SW480 (cell line): ENCODE measurements at places on chromosomes 1 and 21.

DNA sequence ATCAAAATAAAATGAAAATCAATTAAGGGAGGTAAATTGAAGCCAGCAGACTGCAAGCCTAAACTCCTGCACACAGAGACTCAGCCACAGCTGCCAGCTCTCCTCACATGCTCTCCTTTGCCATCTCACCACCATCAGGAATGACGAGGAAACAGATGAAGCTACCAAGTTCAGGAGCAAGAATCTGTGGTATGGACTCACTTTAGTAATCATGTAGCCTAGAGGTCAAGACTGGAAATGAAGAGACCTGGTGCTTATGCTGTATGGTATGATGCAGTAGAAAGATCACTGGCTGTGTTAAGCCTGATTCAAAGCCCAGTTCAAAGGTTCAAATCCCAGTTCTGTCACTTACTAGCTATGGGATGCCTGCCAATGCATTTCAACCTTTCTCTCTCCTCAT is 78.9 kb upstream of the CAMK1G start:
- no peak for DNase-seq

DNA sequence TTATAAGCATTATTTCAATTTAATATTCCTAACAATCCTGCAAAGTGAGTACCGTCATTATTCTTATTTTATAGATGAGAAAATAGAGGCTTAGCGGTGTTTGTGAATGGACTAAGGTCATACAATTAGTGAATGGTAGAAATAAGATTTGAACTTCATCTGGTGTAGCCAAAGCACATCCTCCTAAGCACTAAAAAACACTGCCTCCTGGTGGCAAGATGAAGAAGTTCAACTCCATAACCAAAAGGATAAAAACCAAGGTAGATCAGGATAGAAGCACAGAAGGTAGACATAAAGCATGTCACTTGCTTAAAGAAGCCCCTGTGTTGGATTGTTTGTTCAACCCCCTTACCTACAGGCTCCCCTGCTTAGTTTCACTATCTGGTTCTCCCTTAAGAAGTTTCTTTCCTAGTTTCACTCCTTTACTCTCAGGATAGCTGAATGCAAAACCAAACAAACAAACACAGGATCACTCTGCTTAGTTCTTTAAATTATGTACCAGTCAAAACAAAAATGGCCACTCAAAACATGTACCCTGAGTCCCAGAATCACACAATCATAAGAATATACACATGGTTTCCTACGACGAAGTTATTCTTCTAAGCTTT is 12.7 kb upstream of the AIM2 start:
- DNase-seq, result no peak

DNA sequence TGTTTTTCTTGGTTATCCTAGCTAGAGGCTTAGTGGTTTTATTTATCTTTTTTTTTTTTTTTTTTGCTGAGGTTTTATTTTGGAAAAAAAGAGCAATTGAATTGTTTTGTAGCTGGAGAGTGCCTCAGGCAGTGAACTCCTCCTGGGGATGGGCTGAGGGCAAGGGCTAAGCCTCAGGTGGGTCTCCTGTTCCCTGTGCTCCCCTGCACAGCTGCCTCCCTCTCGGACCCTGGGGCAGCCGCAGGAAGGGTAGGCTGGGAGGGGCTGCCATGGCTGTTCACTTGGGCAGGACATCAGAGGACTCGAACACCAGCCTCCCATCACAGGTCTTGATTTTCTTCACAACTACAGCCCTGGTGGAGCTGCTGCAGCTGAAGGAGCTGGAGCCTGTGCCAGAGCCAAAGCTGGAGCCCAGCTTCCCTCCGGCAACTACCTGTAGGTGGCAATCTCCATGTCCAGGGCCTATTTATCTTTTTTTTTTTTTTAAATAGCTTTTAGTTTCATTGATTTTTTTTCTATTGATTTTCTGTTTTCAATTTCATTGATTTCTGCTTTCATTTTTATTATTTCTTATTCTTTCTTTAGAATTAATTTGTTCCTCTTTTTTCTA is 28.9 kb downstream of the LEPR start:
- peak; percentile 8 for DNase-seq

- no peak for DNase-seq
Observed at GRCh38 chr1:228000836-228001563, 5.8 kb upstream of the WNT3A start.

DNA sequence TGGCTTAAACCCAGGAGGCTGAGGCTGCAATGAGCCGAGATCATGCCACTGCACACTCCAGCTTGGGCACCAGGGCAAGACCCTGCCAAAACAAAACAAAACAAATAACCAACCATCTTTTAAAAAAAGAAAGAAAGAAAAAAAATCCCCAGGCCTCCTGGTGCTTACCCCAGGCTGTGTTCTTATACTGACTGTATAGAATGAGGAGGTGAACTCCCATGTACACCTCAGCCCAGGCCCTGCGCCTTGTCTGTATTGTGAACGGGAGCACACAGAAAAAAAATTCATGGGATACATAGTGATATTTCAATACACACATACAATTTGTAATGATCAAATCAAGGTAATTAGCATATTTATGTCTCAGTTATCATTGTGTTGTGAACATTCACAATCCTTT is 14.1 kb downstream of the RPL5 start:
- no peak for DNase-seq

- no peak for DNase-seq
Observed at GRCh38 chr1:62093261-62093660, 101.4 kb upstream of the L1TD1 start.

GRCh38 chr1:93675271-93675670 is 6.4 kb downstream of the BCAR3 start:
- no peak for DNase-seq

GRCh38 chr1:89757532-89757931 is 63.3 kb upstream of the LRRC8D start:
- no peak for DNase-seq

- no peak for DNase-seq
Observed at GRCh38 chr1:226903819-226904716, 33.7 kb downstream of the PSEN2 start.

- DNase-seq, result no peak
Observed at GRCh38 chr1:106705971-106706370, 350.5 kb upstream of the PRMT6 start.

GRCh38 chr21:8998946-8999681 is 1522.3 kb upstream of the TPTE start:
- peak; percentile 91 for DNase-seq

DNA sequence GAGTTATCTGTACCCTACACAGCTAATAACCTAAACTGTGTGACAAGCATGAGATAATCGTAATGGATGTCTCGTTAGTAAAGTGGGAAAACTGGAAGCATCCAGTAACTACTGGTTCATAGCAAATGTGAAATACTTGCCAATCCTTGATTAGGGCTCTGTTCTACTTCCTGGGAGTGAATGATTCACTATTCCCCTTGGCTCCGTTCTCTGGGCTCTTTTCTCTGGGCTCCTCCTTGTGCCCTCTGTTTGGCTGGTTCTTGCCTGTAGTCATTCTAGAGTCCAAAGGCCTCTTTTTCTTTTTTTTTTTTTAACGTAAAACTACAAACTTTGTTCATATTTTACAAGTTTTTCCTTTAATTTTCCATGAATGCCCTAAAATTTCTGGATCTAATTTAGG is 465.8 kb upstream of the PLXNA2 start:
- no peak for DNase-seq

GRCh38 chr1:174204697-174205308 is 45.5 kb downstream of the RABGAP1L start:
- DNase-seq, result peak; percentile 72

- peak; percentile 16 for DNase-seq
Observed at GRCh38 chr1:164058198-164058597, 500.8 kb upstream of the PBX1 start.

- DNase-seq, result peak; percentile 20
Observed at GRCh38 chr1:26408604-26409003, 2.0 kb upstream of the LIN28A start.

DNA sequence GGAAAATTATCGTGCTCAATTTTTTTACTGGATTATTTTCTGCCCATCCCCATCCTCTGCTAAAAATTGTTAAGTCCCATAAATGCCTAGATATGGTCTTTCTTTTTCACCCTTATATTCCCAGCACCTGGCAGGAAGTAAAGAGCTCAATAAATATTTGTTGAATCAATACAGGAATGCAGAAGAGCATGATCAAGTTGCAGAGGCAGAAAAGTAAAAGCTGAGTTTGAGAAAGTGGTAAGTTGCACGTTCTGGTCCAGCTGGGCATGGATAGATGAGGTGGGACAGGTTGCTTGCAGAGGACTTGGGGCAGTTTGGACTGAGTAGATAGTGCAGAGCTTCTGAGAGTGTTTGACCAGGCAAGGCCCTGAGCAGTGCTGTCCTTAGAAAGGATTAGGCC is 40.1 kb downstream of the ZNF281 start:
- DNase-seq, result no peak

- DNase-seq, result peak; percentile 31
Observed at GRCh38 chr1:31798433-31799195, 17.2 kb downstream of the SPOCD1 start.

DNA sequence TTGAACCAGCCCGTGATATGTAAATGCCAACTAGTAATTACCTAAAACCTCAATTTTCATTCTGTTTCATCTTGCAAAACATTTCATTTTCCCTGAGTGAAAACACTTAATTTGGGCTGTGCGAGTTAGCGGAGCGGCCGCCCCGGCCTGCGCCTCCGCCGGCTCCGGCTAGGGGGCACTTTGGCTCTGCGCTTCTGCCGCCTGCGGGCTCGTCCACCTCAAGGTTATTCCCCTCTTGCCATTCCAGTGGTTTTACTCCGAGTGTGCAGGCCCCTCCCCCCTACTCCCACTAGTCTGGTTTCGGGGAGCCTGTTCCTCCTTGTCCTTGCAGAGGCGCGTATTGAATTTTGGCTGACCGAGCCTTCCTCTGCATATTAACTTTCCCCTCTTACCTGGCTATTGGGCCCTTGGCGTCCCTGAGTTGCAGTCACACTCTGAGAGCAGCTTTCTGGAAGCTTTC is 55.6 kb downstream of the PEX14 start:
- no peak for DNase-seq

- DNase-seq, result no peak
Observed at GRCh38 chr1:54701996-54702395, 13.7 kb upstream of the TTC4 start.

GRCh38 chr1:223662943-223663342 is 2.6 kb downstream of the CAPN8 start:
- no peak for DNase-seq

GRCh38 chr21:22585558-22585957 is 1587.3 kb downstream of the NCAM2 start:
- no peak for DNase-seq

GRCh38 chr1:3029481-3029961 is 8.3 kb downstream of the ACTRT2 start:
- no peak for DNase-seq

GRCh38 chr1:156740237-156740740 is 599 bp downstream of the MRPL24 start:
- DNase-seq, result no peak

- DNase-seq, result no peak
Observed at GRCh38 chr1:223358826-223359225, 5.2 kb downstream of the SUSD4 start.

DNA sequence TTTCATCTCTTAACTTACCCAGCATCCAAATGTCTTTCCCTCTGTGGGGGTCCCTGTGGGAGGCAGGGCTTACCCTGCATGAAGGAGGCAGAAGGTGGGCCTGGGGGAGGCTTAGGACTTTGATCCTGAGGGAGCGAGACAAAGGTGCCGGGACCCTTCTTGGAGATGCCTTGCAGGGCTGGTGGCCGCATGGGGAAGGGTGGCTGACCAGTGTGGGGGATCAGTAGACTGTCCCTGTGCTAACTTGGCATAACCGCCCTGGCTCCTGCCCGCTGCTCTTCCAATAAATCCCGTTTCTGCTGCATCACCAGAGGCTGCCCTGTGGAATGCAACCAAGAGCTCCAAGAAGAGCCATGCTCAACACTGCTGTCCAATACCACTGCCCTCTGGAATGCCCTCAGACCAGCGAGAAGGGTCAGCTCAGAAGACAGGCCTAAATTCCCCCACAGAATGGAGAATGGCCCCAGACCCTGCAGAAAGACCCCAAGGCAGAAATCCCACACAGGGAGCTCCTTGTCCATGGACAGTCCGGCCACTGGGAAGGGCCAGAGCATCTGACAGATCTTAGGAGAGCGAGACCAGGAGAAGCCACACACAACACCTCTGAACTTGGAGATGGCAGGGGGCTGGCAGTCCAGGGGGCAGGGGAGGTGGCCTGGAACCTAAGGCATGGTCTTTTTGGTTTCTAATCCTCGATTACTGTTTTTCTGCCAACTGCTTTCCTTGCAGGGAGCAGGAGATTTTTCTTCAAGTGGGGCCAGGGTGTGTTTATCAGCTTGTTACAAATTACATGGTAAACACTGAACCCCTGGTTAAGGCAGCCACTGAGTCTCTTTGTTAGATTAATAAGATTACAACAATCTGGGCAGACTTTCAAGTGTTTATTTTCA is 46.7 kb upstream of the DMRTB1 start:
- DNase-seq, result peak; percentile 23

DNA sequence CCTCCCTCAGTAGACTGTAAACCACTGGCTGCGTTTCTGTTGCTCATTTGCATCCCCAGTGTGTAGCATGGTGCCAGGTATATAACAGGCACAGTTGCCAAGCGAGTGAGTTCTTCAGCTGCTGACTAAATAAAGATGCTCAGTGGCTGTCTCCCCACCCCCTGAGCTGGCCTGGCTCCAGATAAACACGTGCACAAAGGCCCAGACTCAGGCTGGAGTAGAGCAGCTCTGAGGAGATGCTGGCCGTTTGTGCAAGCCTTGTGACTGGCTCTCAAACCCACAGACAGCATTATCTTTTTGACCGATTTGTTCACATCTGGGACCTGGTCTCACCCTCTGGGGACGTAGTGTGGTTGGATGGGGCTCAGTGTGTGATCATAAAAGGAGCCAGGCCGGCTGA is 7.1 kb downstream of the CHRNB2 start:
- no peak for DNase-seq

GRCh38 chr1:113983391-113983790 is 4.1 kb downstream of the OLFML3 start:
- DNase-seq, result no peak

GRCh38 chr21:28138272-28138671 is 854.4 kb downstream of the LTN1 start:
- DNase-seq, result no peak

GRCh38 chr21:37393786-37394185 is 27.2 kb downstream of the DYRK1A start:
- no peak for DNase-seq

DNA sequence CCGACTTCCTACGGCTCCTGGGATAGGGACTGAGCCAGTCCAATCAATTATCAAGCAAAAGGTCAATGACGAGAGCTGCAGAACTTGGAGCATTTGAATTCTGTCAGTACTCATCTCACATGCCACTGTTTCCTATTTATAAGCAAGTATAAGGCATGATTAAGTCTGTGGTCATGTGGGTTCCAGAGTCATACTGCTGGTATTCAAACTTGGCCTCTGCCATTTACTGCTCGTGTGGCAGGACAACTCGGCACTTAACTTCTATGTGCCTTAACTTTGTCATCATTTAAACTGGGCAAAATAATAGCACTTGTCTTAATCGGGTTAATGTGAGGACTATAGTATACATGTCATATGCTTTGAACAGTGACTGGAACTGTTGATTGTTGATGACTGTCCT is 44.9 kb upstream of the TNFSF18 start:
- DNase-seq, result peak; percentile 8

GRCh38 chr1:81312272-81312754 is 488.4 kb upstream of the ADGRL2 start:
- no peak for DNase-seq

- DNase-seq, result peak; percentile 52
Observed at GRCh38 chr1:75265792-75266191, 131.6 kb downstream of the LHX8 start.
